ENCODE measurements at places on chromosomes 2 and 18.

DNA sequence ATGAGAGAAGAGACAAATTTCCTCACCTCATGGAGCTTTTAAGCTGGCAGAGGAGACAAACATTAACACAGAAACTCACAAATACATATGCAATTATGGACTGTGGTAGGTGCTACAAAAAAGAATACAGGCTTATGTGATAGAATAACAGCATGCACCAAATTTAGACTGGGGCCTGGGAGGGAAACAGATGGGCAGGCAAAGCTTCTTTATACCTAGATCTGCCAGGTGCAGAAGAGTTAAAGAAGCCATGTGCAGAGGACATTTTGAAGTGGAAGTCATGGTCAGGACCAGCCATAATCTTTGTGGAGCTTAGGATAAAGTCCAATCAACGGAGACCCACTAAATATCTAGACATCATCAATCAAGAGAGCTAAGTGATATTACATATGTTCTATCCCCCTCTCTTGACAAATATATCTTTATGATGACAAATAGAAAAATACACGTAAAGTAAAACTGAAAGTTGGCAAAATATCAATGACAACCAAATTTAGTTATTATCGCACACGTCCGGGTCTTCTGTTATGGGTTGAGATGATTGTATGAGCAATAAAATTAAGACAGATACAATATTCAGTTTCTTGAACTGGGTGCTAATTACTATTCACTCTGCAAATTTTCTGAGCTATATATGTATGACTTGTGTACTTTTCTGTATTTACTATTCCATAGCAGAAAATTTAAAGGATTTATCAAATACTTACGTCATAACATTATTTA lies 44.1 kb downstream of the CD28 start:
- DNase-seq = no peak

- DNase-seq = no peak
Observed at GRCh38 chr2:143823876-143824275, 694.7 kb downstream of the ARHGAP15 start.

DNA sequence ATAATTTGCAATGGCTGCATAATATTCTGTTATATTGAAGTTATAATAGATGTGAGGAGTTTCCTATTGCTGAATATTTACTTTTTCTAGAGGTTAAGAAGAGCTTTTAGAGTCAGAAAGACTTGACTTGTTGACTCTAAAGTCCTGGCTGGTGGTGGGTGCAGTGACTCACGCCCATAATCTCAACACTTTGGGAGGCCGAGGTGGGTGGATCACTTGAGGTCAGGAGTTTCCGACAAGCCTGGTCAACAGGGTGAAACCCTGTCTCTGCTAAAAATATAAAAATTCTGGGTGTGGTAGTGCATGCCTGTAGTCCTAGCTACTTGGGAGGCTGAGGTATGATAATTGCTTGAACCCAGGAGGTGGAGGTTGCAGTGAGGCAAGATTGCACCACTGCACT lies 33.9 kb upstream of the ATIC start:
- peak; percentile 82 for DNase-seq

- no peak for DNase-seq
Observed at GRCh38 chr2:205786976-205787375, 104.7 kb downstream of the NRP2 start.

- DNase-seq = no peak
Observed at GRCh38 chr2:31082002-31082401, 56.2 kb downstream of the GALNT14 start.

DNA sequence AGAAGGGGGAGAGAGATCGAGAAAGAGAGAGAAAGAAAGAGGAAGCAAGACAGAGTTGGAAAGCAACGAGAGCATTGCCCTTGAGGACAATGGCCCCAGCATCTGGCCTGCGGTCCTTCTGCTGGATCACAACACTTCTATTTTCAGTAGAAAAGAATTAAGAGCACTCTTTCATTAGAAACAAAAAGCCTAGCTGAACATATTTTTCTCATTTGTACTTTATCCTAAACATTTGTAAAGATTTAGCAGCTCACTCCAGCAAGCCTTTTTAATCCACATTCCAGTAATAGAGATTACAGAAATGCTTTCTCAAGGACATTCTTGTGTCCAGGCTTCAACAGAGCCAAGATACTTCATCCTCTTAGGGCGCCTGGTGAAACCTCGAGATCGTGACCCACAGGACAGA lies 31.6 kb upstream of the AFF3 start:
- no peak for DNase-seq

DNA sequence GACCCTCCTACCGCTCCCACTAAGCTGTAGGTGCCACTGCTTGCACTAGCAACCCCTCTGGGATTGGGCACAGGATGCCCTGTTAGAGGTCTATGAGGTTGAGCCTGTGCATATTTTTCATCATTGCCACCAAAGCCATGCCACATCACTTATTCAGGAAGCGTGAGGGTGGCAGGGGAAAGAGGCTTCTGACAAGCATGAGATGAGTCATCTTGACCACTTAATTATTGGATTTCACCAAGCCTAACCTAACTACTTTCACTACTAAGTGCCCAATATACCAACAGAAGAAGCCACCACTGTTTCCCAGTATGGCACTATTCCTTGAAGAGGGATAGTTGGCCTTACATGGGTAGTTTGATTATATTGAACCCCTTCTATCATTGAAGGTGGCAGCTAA lies 181.3 kb upstream of the EPHA4 start:
- no peak for DNase-seq

- no peak for DNase-seq
Observed at GRCh38 chr2:196268025-196268424, 96.6 kb upstream of the STK17B start.

- no peak for DNase-seq
Observed at GRCh38 chr2:118849226-118850167, 2.0 kb upstream of the EN1 start.

DNA sequence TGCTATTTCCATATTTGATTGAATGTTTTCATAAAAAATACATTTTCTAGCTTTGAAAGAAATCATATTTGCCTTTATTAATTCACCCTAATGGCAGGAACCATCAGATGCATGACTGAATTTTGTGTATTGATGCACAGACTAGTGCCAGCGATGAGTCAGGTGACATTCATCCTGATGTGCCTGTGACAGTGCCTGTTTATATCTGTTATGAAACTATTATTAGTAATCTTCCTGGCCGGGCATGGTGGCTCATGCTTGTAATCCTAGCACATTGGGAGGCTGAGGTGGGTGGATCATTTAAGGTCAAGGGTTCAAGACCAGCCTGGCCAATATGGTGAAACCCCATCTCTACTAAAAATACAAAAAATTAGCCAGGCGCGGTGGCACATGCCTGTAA lies 170.0 kb downstream of the TSN start:
- no peak for DNase-seq

DNA sequence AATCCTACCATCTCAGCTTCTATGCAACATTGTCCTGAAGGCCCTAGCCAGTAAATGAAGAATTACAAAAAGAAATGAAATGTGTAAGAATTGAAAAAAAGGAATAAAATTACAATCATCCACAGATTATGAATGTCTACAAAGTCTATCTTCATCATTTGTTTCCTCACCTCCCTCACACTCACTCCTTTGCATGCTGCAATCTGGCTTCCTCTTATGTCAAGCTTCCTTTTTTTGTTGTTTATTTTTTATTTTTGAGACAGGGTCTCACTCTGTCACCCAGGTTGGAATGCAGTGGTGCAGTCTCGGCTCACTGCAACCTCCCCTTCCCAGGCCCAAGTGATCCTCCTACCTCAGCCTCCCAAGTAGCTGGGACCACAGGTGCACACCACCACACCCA lies 129.0 kb downstream of the CABYR start:
- no peak for DNase-seq

- peak; percentile 29 for DNase-seq
Observed at GRCh38 chr18:70295192-70296188, 6.6 kb downstream of the SOCS6 start.

GRCh38 chr2:85713836-85714235 lies 19.7 kb downstream of the GNLY start:
- no peak for DNase-seq

DNA sequence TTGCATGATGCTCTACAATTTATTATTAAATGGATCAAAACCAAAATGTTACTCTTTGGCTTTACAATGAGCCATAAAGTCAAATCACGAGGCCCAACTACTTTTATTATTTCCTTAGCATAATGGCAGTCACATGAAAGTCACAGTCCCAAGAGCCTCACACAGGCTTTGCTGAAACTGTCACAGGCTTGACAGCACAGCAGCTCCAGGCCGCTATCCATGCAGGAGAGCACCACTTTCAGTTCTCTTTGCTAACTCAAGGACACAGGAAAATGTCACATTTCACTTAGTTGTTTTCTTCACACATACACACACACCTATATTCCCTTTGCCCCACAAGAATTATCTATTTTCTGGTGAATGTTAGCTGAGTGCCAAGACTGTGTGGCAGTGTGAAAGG lies 11.1 kb upstream of the MSGN1 start:
- no peak for DNase-seq

DNA sequence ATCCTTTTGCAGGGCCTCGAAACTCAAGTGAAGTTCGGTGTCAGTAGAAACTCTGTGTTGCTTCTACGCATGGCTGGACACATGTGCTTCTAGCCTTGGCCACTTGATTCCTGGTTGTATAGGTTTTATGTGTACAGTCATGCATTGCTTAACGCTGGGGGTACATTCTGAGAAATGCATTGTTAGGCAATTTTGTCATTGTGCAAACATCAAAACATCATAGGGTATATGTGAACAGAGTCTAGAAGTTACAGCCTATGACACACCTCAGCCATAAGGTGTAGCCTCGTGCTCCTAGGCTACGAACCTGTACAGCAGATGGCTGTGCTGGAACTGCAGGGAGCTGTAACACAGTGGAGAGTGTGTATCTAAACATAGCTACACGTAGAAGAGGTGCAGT lies 39.4 kb downstream of the TMEM18 start:
- DNase-seq = peak; percentile 3

DNA sequence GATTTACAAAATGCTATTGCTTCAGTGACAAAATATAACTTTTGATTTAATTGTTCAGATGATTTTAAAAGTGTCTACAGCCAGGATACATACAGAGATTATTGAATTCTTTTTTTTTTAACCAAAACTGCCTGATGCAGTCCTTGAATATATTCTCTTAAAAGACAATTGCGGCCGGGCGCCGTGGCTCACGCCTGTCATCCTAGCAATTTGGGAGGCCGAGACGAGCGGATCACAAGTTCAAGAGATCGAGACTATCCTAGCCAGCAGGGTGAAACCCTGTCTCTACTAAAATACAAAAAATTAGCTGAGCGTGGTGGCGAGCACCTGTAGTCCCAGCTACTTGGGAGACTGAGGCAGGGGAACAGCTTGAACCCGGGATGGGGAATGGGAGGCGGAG lies 497.0 kb upstream of the FSIP2 start:
- no peak for DNase-seq

Data from trophoblast cell (in vitro differentiated cells and primary cell).